ENCODE measurements at places on chromosomes 11 and 22. TPM values are rescaled to one million over a fixed set of nuclear protein-coding genes. Genes with fewer than 3 reads are reported as not detected.
A peak's percentile ranks its signal among the peaks of the same experiment; 100 is the strongest.

DNA sequence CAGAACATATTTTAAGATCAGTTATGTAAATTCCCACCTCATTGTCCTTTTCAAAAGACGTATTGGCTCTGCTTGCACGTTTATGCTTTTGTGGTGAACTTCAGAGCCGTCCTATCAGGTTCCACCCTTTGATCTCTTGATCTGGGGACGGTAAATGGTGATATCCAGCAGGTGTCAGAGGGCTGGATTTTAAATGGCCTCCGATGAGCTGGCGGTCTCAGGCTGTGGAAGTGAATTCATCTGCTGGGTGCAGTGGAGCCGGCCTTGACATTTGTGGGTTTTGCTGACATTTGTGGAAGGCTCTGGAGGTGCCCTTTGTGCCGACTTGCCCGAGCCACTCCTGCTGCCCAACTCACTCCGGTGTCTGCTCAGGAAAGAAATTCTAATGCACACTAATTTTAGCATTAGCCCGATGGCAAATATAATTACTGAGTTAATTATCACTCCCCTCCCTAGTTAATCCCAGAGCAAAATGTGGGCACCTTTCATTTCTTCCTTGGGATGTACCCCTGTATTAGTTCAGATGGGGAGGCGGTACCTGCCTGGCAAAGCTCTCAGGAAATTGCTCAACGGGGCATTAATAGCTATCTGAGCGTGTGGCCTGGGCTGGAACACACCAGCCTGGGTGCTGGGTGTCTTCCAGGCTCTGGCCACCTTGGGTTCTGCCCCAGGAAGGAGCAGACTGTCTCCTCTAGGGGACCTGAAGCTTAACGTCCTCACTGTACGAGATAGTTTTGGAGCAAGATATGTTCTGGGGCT, 9.1 kb downstream of the LRP5 start:
- DNase-seq: no peak

GRCh38 chr11:115428306-115428705, 75.9 kb downstream of the CADM1 start:
- DNase-seq: no peak

GRCh38 chr11:73295241-73295995, 12.7 kb upstream of the ARHGEF17 start:
- DNase-seq: no peak

DNA sequence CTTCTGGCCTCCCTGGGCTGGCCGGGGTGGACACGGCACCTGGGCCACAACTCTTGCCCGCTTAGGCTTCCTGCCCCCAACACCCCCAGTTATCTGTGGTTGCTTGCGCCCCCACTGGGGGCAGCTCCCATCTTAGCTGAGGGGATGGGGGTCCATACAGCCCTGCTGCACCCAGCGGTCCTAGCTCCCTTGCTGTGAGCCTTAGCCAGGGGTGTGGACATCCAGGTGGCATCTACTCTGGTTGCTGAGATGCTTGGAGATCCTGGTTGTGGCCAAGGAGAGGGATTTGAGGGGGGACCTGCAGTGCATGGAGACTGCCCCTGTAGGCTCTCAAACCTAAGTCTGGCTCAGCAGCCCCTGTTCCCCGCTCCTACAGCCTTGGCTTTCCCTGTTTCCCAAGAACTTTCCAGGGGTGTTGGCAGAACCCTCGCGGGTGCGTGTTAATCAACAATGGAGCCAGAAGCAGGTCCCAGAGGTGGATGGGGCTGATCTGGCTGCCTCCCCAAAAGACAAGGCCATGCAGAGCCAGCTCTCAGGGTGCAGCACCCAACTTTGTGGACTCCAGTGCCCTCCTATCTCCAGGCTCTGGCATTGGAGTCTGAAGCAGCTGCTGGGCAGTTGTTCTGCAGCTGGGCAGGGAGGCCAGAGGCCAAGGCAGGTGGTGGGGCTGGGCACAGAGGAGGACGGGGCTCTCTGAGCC, 3.3 kb downstream of the KCNQ1 start:
- DNase-seq: no peak

DNA sequence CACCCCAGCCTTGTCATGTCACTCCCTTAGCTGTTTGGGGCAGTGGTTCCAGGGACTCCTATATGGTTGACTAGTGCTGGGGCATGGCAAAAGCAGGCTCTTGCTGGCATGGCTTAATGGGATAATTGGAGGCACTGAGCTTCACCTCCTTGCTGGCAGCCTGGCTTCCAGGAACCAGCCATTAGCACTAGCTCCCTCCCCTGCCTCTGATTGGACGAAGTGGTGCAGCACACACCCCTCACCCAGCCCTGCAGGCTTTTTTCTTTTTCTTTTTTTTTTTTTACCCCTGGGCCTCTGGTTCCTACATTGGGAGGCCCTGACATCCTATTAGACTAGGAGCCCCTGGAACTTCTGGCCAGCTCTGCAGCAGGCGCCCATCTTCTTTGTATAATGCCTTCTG, 18.6 kb downstream of the PHLDB1 start:
- no peak for DNase-seq

DNA sequence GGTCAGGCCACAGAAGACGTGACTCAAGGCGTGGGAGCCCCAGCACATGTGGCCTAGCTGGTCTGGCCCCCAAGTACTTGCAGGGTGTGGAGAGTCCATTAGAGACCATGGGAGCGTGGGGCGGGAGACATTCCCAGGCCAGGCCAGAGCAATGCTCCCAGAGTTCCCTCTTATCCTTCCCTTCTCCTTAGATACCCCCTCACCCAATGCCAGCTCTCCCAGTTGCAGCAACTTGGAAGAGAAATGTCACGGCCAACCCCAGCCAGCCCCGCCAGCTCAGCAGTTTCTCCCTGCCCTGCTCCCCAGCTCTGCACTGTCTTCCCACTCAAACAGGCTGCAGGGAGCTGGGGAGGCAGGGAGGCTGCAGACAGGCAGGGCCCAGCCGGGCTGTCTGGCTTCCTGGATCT, 65.4 kb upstream of the TSPAN18 start:
- no peak for DNase-seq

- DNase-seq: no peak
Observed at GRCh38 chr22:35959121-35959800, 69.4 kb downstream of the RBFOX2 start.

DNA sequence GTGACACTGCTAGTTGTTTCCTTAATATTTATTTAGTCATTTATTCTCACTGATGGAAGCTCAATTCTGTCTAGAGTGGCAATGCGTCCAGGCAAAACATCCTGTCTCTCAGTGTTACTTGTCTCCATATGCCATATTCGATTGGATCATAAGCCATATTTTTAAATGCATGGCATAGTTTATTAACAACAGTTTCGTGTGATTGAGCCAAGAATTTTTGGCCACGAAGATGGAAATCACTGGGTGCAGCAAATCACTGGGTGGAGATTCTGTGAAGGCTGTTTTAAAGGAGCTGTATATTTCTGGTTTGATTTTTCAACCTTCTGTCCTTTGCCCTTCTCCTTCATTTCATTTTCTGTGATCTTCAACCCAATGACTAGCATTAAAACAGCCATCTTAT, 205.2 kb downstream of the JRKL start:
- no peak for DNase-seq

- peak; percentile 92 for DNase-seq
Observed at GRCh38 chr22:24894220-24894975, 52.1 kb downstream of the LHFPL7 start.

- no peak for DNase-seq
Observed at GRCh38 chr11:72303179-72303578, 59.2 kb upstream of the PHOX2A start.

- no peak for DNase-seq
Observed at GRCh38 chr11:3837793-3838192, 3.0 kb downstream of the RHOG start.

The BEST1 gene
- total RNA-seq: under 0.01 TPM

The MS4A12 gene
- not detected for total RNA-seq

The CSKMT gene
- 7.5 TPM for total RNA-seq
